Left renal pelvis (tissue), 4 donors: ENCODE measurements at places on chromosomes 7 and 10.

DNA sequence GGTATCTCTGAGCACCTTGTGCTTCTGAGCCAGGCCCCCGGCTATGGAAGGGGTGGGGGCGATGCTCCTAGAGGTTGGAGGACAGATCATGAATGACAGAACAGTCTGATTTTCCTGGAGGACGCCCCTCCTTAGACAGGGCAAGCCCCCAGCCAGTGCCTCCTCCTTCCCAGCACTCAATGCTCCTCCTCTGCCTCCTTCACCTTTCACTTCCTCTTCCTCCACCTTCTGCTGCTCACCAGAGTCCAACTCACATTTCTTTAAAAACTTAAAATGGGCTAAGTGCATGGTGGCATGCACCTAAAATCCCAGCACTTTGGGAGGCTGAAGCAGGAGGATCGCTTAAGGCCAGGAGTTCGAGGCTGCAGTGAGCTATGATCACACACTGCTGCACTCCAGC is 71.1 kb upstream of the CUX1 start:
- no peak for DNase-seq

DNA sequence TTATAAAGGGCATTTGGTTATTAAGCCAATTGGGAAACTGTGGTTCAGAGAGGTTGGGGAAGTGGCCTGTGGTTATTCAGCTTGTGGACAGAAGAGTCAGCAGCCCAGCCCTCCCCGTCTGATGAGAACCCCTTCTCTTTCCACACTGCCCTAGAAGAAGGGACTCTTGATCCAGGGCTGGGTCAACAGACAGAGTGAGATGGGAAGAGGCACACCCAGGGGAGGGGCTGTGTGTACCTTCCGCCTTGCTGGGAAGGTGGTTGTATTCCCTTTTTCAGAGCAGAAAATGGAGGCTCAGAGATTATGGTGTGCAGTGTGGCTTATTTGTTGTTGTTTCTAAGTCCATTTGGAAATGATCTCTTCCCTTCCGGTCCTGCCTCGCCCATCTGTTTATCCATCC is 103.4 kb downstream of the GRK5 start:
- DNase-seq, result no peak

DNA sequence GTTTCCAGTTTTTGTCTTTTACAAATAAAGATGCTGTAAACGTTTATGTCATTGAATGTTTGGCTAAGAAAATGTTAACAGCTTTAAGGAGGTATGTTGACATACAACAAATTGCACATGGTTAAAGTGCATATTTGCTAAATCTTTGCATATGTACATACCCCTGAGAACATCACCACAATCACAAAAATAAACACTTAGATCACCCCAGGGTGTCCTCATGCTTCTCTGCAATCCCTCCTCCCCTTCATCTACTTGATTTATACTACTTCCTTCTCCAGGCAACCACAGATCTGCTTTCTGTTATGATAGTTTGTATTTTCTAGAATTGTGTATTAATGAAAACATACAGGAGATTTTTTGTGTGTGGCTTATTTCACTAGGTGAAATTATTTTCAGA is 209.5 kb downstream of the GLRX3 start:
- DNase-seq, result no peak

DNA sequence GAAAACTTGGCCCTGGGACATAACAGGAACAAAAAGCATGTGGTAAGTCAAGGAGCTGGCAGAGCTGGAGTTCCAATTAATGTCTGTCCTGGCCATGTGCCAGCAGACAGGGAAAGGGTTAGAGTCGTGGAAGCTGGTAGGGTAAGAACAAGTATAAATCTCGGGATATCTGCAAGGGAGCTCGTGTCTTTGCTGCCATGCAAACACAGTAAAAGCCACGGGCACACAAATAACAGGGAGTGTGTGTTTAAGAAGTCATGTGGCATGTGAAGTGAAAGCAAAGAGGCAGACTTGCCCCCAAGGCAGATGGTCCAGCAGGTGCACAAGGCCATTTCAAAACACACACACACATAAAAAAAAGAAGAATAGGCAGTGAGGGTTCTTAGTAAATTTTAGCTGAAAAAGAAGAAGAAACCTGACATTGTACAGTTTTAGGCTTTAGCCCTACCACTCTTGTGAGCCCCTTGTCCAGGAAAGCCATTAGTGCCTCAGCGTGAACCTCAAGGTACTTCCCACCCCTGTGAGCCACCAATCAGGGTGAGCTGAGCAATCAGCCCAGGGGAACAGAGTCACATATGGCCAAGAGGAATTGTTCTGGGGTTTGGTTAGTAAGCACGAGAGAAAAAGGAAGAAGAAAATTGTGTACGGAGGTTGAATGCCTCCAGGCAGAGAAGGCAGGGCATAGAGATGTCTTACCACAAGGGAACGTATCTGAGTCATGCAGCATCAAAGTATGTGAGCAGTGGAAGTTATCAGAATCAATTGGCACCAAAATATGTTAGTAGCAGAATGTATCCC is 32.8 kb upstream of the ARHGAP12 start:
- no peak for DNase-seq

DNA sequence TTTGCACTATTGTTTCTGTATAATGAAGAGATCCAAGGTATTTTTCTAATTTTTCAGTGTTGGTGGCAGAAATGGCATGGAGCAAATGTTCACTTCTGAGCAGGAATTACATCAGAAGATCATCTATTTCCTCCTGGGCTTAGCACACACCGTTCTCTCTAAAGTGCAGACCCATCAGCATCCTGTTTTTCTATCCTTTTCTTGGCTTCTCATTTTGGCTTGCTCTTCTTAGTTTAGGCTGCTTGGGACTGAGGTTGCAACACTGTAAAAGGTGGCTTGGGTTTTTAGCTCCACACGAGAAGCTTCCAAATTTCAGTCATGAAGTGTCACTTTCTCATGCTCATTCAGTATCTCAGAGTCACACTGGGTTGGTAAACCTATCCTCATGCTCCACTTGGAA is 79.9 kb upstream of the SMIM30 start:
- DNase-seq, result no peak

GRCh38 chr7:22252016-22252415 is 104.9 kb downstream of the RAPGEF5 start:
- no peak for DNase-seq
